ENCODE measurements at places on chromosomes 1 and 21.

- no peak for DNase-seq
Observed at GRCh38 chr1:212244441-212244840, 40.8 kb upstream of the PPP2R5A start.

DNA sequence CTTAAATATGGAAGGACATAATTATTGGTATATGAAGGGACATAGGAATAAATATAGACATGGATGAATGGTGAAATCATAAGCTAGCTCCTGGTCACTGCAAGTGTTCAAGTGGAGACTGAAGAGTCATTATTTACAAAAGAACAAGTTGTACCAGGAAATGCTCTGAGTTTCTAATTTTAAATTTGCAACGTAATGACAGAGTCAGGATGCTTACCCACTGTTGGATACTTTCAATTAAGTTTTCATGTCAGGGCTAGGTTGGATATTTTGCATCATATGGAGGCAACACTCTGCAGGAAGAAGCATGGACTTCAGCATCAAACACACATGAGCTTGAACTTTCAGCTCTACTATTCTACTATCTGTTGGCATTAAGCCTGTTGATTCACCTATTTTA lies 499.6 kb upstream of the C1orf87 start:
- DNase-seq: no peak

DNA sequence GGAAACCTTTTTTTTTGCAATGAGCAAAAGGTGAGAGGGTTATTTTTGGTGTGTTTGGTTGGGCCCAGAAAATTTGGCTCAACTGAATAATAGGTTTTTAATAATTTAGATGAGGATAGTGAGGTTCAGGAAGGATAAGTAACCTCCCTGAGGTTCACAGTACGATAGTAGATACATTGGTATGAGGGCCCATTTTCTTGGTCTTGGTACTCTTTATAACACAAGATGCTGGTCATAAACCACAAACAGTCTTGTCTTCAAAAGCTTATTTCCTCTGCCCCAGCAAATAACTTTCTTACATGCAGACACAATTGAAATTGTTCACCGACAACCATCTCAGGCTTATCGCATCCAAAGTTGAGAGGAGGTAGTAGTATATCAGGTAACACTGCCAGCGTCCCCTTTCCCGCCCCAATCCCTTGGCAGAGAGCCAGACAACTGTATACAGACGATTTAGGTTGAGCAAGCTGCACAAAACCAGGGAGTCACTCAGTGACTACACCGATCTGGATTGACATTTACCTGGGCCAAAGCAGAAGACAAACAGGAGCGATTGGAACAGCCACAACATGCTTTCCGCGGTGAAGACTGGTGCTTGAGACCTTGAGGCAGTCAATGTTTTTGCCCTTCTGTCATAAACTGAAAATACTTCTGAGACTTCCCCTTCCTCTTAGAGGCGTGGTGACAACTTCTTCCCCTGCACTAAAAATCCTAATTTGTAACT lies at the start of gene SLAMF6:
Gene SLAMF6 (minus strand): TSS at position 634 of the 724 bp plus-strand sequence. CDS start 63 bp downstream, at position 571.
- DNase-seq: no peak

GRCh38 chr1:44268054-44268453 lies 54.8 kb downstream of the DMAP1 start:
- DNase-seq: no peak

- no peak for DNase-seq
Observed at GRCh38 chr21:33125680-33126375, 55.9 kb downstream of the OLIG1 start.

GRCh38 chr1:27773826-27774445 lies 917 bp downstream of the STX12 start:
- DNase-seq: no peak

GRCh38 chr1:20361805-20362381 lies 71.2 kb downstream of the VWA5B1 start:
- no peak for DNase-seq

Measured in T-helper 17 cell (primary cell).